ENCODE measurements at places on chromosomes 11 and 22. TPM values are rescaled to one million over a fixed set of nuclear protein-coding genes. Genes with fewer than 3 reads are reported as not detected.

DNA sequence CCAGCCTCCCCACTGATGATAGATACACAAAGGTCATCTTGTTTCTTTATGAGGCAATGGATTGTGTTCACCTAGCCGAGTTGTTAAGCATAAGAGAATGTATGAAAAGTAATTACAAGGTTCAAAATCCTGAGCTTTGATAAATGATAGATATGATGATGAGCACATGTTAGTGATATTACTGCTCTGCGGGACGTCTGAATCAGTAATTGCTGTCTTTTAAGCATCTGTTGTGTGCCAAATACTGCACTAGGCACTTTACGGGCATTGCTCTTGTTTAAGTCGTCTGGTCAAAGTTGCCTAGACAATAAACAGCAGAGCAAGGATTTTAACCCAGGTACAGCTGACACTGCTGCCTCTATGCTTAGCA is 559 bp upstream of the RNF141 start:
- no peak for DNase-seq

DNA sequence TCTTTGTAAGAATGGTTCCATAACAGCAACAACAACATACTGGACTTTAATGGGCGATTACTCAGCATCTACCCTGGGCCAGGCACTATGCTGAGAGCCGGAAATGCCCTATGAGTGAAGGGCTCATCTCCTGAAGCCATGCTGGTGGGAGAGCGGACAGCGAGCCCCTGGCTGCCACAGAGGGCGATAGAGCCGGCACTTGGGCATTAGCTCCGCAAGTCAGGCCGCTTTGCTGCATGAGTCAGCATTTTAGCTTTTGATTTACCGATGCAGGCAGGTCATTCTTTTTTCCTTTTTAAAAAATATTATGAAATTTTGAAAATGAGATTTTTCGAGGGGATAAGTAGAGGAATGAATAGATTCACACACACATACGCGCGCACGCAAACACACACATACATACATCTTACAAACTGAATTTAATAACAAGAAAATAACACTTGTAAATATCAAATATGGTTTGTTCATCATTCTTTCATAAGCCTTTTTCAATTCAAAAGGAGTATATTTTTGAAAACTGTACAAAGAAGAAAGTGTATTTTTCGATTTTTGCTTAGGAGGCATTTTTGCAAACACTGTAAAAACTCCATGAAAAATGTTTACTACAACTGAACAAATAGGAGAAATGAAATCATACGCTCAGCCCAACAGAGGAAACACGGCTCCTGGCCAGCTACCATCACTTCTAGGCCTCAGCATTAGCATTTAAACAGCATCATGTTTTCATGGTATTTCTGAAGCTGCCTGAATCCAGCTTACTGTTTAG is 667.3 kb downstream of the OPCML start:
- no peak for DNase-seq

GRCh38 chr11:120316880-120317688 is 8.0 kb upstream of the TLCD5 start:
- peak; percentile 81 for DNase-seq

- no peak for DNase-seq
Observed at GRCh38 chr11:104332110-104332509, 168.2 kb upstream of the PDGFD start.

DNA sequence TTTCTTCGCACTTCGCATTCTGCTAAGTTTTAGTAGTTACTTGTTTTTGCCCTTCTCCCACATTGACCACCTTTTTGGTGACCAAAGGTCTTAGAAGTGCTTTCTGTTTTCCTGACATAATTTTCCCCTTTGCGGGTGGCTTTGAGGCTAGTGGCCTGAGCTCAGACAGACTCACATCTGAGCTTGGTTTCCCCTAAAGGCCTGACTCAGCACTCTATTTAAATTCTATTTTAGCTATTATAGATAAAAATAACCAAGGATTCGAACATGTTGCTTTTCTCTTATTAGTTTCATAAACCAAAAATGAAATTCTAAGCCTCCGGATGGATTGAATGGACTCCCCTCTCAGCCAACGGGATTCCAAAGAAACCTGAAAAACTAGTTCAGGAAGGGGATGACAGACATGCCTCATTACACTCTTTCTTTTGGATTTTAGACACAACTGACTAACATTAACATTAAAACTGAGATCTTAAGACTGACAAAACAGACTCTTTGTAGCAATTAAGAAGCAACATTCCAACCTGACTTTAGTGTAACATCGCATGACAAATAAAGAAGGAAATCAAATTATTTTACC is 258.5 kb downstream of the LUZP2 start:
- no peak for DNase-seq

DNA sequence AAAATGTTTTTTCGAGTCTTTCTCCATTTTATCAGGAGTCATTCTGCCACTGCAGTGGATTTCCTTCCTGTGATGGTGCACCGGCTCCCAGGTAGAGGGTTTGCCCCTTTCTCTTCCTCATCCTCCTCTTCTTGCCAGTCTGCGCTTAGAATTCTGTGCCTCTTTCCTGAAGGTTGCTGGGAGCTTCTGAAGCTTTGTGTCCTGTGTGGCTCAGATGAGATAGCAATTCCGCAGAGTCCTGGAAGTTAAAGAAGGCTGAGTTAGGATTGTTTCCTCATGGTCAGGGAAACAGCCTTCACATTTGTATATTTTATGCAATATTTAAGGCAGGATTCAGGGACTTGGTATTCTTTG is 264 bp downstream of the BCO2 start:
- no peak for DNase-seq

GRCh38 chr11:102494216-102494615 is 36.3 kb downstream of the MMP7 start:
- no peak for DNase-seq

DNA sequence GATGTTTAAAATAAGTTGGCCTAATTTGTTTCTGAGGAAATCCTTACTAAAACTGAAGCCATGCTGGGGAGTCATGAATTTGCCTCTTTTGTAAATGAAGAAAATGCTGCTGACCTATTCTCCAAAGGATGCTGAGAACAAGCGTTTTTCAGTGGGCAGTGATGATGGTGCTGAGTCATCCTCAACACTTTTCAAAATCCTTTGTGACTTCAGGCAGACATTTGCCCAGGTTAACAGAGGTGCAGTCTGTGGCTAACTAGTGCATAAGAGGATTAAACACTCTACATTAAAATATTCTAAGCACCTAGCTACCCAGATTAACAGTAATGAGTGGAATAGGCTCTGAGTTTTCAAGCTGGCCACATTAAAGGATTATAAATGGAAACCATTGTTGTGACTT is 509.0 kb downstream of the DLG2 start:
- DNase-seq, result no peak

DNA sequence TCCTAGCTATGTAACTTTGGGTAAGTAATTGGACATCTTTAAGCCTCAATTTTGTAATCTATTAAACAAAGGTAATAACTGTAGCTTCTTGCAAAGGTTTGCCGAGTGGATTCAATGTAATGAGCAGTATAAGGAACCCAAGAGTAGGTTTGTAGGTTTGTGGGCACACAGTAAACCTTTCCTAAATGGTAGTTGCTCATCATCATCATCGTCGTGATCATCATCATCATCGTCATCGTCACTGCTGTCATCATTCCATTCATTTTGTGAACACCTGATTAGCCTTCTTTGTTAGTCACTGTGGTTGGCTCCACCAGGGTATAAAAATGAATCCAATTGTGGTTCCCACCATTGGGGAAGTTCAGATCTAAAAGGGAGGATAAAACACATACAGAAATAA is 223.1 kb upstream of the KIRREL3 start:
- DNase-seq, result no peak

DNA sequence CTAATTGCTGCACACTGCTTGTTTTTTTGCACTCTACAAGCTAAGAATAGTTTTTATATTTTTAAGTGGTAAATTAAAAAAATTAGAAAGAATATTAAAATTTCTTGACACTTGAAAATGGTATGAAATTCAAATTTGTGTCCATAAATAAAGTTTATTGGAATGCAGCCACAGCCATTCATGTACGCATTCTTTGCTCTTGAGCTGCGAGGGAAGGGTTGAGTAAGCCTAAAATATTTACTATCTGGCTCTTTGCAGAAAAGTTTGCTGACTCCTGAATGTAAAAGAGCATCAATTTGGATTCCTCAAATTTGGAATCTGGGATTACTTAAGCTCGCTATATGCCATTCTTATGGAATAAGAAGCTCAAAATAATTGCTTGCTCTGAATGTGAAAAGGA is 3.4 kb upstream of the ADAMTS8 start:
- peak; percentile 71 for DNase-seq

- DNase-seq, result peak; percentile 95
Observed at GRCh38 chr22:24156141-24156912, 25.0 kb upstream of the SUSD2 start.

- peak; percentile 86 for DNase-seq
Observed at GRCh38 chr11:116224154-116224888, 548.5 kb downstream of the BUD13 start.

GRCh38 chr11:120871924-120872323 is 152.0 kb upstream of the TBCEL start:
- DNase-seq, result no peak

DNA sequence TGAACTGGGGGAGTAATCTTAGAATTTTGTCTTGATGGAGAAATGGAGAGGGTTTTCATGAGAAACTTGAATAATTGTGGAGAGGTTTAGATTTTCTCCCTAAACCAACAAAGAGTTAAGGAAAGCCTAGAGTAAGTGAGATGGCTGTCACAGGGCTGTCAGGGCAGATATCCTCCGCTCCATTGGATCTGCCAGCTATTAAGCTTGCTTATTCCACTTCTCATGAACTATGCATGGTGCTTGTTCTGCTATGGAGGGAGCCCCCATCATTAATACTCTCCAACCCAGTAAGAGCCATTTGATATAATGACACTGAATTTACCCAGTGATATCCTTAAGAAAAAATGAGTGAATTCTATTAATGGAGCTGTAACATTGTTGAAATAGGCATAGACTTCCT is 342.8 kb upstream of the MTNR1B start:
- DNase-seq, result no peak

DNA sequence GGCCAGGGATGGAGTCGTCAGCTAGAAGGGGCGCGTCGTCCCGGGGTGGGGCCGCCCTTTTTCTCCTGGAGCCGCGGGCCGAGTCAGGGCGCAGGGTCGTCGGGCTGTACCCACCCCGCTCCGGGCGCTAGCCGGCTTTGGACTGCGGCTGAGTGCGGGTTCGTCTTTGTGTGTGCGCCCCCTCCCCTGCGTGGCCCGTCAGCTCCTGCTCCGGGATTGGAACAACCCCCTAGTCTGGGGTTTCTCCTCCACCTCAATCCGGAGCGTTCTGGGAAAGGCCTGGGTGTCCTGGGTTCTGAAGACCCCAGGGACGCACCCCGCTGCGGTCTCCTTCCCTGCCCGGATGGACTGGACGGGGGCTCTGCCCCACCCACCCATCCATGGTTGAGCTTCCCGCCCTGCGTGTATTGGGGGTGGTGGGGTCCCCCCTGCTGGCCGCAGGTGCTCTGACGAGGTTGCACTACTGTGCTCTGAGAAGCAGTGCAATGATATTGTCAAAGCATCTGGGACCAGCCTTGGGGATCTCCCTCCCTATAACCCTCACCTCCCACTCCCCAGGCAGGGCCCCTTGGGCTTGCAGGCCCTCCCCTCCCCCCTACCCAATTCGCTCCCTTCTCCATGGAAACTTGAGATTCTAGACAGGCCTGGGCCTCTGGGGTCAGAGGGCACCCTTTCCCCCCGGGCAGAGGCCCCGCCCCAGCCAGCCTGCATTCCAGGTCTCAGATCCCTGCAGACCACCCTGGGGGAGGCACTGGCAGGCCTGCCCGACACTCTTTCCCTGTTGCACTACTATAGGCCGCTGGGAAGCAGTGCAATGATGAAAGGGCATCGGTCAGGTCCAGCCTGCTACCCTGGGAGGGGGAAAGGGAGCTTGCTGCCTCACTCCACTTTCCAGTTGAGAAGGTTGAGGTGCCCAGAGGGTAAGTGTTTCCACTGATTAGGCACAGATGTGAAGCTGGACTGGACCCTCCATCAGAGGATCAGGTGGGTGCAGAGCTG is 10.7 kb downstream of the SDF2L1 start:
- no peak for DNase-seq

- no peak for DNase-seq
Observed at GRCh38 chr11:37502202-37502601, 904.2 kb upstream of the RAG2 start.

- peak; percentile 94 for DNase-seq
Observed at GRCh38 chr22:43992331-43992821, 31.7 kb upstream of the PARVB start.

DNA sequence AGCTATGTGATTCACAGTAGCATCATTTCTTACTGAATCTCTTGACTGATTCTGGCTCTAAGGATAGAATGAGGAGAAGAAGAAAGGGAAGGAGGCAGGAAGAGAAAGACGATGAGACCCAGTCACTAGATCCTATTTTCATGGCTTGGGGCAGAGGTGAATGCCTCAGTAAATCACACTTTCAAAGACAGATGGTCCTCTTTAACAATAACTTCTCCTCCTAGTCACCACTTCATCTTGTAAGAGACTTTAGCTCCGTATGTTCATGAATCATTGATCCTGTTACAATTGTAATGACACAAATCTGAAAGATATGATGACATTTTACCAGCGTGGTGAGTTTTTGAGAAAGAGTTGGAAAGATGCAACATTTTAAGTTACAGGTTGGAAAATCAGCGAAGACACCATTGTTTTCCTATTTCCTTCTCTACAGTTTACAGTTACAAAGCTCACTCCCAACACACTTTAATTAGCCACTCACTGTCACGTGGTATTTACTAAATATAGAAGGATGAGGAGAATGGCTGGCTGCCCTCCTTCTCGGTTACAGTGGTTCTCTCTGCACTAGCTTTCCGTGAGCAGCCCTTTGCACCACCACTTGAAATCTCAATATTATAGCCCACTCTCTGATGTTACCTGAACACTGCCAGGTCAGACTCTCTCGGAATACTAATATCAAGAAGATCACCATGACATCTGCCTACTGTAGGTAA is 205.8 kb downstream of the CADM1 start:
- DNase-seq, result no peak

DNA sequence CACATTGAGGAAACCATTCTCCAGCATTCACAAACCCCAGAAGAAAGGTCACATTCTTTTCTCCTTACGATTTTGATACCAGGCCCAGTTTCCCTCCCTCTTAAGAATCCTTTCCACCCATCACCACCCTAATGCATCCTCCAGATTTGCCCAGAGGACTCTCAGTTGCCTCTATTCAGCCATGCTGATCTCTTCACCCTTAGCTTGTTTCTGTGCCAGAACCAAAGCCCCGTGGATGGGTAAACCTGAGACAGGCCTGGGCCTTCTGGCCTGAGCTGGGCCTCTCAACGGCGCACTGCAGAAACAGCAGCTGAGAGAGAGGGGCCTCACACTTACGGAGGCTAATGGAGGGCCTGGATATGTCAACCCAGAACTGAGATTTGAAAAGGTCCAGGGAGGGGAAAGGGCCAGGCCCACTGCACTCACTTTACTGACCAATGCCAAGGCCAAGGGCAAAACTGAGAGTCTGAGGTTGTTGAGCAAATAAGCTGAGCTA is 32.2 kb upstream of the OAF start:
- DNase-seq, result no peak

- no peak for DNase-seq
Observed at GRCh38 chr11:106233191-106233590, 155.7 kb downstream of the AASDHPPT start.

APOA4 gene
- not detected for total RNA-seq

MCHR1 gene
- total RNA-seq, result not detected

NNMT gene
- total RNA-seq, result 1,196 TPM

MAML2 gene
- total RNA-seq, result 19.2 TPM

AP1B1 gene
- total RNA-seq, result 37.3 TPM

TTLL8 gene
- total RNA-seq, result not detected

NECTIN1 gene
- 4.1 TPM for total RNA-seq

MYEOV gene
- 0.88 TPM for total RNA-seq

SERHL2 gene
- 2.9 TPM for total RNA-seq

Data from osteoblast (primary cell).